Pancreas (tissue), 10 donors: ENCODE measurements at places on chromosomes 1 and 21.

DNA sequence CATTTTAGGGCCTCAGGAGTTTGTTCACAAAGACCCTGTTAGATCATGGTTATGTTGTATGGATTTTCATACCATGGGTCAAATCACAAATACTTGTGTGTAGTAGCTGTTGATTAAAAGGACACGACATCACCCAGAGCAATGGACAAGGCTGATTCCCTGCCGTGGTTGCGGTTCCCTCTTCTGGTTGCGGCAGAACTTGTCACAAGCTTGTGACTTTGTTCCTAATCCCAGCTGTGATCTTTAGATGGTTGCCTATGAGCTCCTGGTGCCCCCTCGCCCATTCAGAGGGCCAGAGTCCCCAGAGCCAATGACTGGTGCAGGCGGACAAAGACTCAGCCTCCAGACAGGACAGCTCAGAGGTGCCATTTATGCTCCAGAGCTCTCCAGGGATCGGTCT, 11.8 kb upstream of the SDHB start:
- no peak for DNase-seq

- no peak for DNase-seq
Measured at GRCh38 chr1:178821134-178821866, 49.6 kb downstream of the ANGPTL1 start.

DNA sequence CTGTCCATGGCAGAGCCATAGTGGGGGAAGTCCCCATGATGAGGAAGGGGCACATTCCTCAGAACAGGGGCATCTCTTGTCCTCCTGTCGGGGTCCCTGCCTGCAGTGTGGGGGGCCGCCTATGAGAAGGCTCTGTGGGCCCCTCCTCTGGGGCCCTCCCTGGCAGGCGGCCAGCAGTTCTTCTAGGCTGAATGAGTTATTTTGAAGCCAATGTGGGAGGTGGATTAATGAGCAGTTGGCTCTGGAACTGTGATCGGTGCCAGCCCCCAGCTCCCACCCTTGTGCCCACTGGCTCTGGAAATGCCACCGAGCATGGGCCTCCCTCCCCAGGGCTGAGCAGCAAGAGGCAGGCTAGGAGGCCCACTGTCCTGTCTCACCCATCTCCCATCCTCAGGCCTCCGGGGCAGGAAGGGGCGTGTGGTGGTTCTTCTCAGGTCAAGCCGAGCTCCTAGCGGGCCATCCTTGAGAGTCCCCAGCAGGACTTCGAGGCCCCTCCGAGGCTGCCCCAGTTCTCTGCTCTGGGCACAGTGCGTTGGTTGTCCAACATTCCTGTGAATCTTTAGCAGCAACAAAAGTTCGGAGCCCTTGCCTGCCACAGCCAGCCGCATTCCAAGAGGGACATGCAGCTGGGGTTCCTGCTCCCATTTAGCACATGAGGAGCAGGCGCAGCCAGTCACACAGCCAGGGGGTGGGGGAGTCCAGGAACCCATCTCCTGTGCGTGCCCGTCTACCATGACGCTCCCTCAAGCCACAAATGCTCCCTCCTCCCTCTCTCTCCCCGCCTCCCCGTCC, 57.2 kb downstream of the EDN2 start:
- no peak for DNase-seq

DNA sequence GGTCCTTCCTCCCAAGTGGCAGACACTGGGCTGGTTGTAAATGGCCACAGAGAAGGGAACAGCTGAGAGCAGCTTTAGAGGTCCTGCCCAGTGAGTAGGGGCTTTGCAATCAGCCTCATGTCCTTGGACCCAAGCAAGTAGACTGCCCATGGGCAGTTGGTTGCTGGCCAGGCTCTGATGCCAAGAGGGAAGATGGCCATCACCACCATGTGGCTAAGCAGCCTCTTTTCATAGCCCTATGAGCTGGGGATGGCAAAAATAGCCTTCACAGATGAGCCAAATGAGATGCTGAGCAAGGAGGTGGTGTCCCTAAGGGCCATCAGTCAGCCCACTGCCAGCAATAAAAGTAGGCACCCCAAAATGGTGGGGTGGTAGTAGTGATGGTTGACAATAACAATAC, 3.2 kb downstream of the DISP3 start:
- DNase-seq, result no peak

DNA sequence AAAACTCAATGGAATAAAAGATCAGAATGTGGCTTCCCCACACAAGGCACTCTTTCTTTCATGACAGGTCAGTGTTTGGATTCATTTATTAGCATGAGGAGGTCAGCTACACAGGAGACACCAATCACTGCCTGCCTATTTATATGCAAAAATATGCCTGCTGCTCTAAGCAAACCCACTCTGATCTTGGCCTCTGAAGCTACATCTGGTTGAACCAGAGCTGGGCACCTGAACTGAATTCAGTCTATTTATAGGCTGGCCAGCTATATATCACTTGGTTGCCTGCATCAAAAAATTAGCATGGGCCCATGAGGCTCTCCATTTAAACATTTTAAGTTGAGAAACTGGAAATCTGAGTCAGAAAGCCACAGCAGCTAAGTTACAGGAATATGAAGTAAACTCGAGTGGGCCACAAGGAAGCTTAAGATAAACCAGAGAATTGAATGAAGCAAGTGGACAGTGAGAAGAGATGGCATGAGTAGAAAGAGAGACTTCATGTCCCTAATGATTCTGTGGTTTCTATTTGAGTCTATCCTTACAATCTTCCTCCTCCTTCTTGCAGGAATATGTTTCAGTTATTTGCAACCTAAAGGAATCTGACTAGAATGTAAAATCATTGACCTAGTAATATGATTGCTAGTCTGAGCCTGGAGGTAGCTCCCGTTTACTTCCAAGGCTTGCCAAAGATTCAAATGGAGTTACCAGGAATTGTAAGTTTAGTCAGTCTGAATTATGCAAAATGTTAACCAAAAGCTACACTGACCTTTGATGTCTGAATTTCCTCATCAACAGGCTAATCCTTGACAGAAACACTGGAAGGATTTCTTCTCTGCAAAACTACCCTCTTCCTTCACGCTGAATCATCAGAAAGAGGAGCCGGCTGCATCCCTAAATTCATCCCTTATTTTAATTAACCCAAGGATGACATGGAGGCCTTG, 17.7 kb downstream of the DDAH1 start:
- no peak for DNase-seq

GRCh38 chr1:184219414-184219813, 167.4 kb upstream of the C1orf21 start:
- no peak for DNase-seq
